Vein endothelial cell (primary cell): ENCODE measurements at places on chromosomes 7 and 10. TPM values are rescaled to one million over a fixed set of nuclear protein-coding genes. Genes with fewer than 3 reads are reported as not detected.

GTF2IRD1 gene
- 9.6 and 12.4 TPM in 2 replicates for total RNA-seq

CRYGN gene
- total RNA-seq, result not detected in 2 replicates

ZNF365 gene
- under 0.01 TPM in 1 of 2 replicates, not detected in the other for total RNA-seq

VWC2 gene
- total RNA-seq, result not detected in 2 replicates

OPN4 gene
- total RNA-seq, result not detected in 2 replicates

CAV1 gene
- total RNA-seq, result 1,540 and 2,359 TPM in 2 replicates

C10orf143 gene
- total RNA-seq, result 0.67 and 1.6 TPM in 2 replicates

PON1 gene
- not detected in 2 replicates for total RNA-seq

SHH gene
- total RNA-seq, result under 0.01 and 0.33 TPM in 2 replicates

CDNF gene
- total RNA-seq, result 0.86 and 1.6 TPM in 2 replicates

CCDC136 gene
- 0.98 and 2.3 TPM in 2 replicates for total RNA-seq

FZD1 gene
- total RNA-seq, result 7.2 and 7.8 TPM in 2 replicates

IGF2BP3 gene
- total RNA-seq, result 111 and 128 TPM in 2 replicates

XRCC2 gene
- 2.9 and 6.0 TPM in 2 replicates for total RNA-seq

TMEM213 gene
- not detected in 2 replicates for total RNA-seq

PPP1R3C gene
- 0.65 and 0.86 TPM in 2 replicates for total RNA-seq

PRKRIP1 gene
- total RNA-seq, result 15.0 and 16.9 TPM in 2 replicates
